Suppressor macrophage treated with lipopolysaccharide for 1 hour (primary cell): ENCODE measurements at places on chromosomes 7 and 10.

DNA sequence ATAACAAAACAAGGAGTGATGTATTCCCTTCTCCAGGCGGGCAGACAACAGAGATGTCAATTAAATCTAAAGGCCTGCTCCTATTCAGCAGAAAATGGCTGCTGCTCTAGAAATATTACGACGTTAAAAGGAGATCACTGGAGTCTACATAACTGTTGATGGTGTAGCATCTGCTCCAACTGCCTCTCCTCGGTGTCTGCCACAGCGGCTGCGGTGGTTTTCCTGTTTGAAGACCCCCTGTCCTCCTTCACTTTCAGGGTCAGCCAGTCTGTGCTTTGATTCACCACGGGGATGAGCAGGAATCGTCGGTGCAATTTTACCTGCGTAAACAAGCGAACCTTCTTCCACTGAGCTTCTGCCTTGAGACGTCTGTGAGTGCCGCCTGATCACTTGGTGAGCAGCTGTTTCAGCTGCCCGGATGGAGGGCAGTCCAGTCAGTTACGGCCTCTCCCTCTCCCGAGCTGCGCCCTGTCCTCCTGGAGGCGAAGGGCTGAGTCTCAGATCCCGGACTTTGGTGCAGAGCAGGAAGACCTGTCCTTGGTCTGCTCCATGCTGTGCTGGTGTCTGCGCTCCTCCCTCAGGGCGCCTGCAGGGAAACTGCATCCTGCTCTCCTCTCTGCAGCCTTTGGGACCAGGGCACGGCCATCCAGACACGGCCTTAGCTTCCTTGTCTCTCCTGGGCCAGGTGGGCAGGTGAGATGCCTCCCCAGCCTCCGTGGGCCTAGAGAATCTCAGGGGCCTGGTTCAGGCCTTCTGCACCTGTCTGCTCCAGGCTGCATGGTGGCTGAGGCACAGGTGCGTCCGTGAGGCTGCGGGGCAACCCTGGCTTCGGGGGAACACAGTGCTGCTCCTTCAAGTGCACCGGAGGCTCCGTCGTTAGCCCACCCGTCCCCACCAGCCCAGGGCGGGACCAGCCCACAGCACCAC lies 326.6 kb downstream of the ADARB2 start:
- DNase-seq: no peak

GRCh38 chr10:75176736-75177135 lies 33.9 kb upstream of the VDAC2 start:
- no peak for DNase-seq

DNA sequence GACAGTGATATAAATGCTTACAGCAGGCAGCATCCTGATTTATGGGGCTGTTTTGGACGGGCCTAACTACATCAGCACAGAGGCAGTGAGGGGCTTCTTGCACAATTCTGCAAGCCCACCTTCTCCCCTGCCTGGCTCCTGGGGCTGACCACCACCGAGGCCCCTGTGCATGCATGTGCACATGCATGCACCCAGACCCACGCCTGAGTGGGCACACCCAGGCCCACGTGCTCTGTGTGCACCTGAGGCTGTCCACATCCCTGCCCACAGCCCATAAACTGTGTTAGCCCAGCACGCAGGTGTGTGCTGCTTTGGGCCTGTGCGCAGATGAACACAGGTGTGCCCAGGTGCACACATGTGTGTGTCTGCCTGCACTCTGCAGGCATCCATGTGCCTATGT lies 40.0 kb downstream of the ZMIZ1 start:
- DNase-seq: no peak

- no peak for DNase-seq
These were observed 130.3 kb downstream of the CD36 start for GRCh38 chr7:80768756-80769155.

DNA sequence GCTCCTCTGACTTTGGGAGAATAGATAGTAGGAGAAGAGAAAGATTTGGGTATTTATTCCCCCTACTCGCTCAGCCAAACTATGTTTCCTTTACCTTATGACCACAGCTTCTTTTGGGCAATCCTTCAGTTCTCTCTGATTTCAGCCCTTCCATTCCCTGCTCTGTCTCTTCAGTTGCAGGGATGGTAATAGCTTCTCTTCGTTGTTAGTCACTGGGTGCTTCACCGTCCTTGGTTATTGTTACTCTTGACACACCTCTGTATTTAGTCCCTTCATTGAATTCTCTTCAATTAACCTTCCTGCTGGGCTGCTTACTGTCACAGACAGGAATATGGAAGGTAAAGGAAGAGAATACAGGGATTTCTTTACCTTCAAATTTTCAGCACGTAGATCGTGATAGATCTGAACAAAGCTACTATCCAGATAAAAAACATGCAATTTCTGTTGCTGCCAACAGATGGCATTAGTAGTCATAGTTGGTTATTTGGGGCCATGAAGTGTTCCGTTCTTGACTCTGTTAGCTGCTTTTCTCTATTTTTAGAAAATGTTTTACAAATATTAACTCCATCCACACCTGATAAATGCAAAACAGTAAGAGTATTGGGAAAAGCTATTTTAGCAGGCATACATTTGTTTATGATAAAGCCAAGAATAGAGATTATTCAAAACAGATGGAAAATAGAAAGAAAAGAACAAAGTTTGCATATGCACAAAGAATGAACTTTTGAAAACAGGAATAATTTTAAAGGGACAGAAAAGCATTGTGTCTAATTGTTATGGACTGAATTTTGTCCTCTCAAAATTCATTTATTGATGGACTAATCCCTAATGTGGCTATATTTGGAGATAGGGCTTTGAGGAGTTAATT lies 14.0 kb upstream of the PTTG1IP2 start:
- peak; percentile 47 for DNase-seq

DNA sequence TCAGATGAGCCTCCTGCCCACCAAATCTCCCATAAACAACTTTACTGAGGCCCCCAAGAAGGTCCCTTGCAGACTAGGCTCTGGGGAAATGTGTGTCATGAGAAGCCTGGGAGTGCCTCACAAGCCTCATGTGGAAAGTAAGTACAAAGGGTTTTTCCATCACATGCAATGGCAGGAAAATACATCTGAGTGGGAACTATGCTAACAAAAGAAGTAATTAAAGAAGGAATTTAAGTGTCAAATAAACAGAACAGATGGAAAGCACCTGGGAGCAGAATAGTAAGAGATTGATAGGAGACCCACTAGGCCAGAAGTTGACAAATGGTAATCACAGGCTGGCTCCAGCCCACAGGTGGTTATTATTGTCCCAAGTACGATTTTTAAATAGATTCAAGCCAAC lies 20.5 kb downstream of the GSAP start:
- peak; percentile 49 for DNase-seq

DNA sequence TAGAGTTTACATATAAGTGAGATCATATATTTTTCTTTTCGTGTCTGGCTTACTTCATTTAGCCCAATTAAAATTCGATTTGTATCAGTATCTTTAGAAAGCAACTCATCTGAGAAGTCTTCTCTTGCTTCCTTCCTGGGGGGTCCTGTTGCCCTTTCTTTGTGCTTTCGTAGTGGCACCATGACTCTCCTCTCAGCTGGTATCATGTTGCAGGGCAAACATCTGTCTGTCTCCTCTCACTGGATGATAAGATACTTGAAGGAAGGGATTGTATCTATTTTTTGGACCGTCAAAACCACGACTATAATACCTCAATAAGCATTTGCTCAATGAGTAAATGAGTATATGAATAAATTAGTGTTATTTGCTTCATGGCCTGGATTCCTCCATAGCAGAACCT lies 382.5 kb upstream of the SORCS1 start:
- no peak for DNase-seq

DNA sequence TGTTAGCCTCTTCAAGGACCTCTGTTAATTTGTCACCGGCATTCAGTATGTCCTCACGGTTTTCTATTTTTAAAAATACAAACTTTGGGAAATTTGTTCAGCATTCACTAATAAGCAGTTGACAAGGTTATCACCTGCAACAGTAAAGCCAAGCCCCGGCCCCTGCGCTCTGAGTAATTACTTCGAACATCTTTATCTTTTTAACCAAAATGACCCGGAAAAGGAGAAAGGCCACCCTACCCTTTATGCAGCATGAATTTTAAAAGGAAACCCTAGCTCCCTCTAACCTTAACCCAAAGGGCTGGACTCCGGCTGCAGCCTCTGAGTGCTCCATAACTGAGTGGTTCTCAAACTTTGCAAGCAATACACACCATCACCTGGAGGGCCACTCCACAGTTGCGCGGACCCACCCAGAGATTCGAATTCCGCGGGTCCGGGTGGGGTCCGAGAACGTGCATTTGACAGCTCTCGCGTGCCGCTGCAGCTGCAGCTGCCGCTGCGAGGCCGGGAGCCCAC lies 940 bp downstream of the NSMCE4A start:
- no peak for DNase-seq
